Myocyte (in vitro differentiated cells): ENCODE measurements at places on chromosomes 6 and 20.

DNA sequence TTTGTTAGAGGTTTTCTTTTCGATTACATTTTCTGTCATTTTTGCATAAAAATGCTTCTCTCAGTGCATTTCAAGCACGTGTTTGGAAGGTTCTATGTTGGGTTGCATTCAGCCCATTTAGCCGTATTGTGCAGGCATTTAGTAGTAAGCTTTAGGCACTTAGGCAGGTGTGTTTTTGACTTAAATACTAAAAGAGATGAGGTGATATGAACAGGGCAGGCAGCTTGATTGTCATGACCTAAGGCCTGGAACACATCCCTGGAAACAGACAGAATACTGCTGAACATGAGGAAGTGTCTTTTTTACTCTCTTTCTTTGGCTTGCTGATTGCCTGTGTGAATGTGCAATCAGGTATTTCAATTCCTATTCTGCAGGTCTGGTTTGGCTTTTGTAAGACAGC lies 610.5 kb upstream of the MAN1A1 start:
- DNase-seq, result no peak

DNA sequence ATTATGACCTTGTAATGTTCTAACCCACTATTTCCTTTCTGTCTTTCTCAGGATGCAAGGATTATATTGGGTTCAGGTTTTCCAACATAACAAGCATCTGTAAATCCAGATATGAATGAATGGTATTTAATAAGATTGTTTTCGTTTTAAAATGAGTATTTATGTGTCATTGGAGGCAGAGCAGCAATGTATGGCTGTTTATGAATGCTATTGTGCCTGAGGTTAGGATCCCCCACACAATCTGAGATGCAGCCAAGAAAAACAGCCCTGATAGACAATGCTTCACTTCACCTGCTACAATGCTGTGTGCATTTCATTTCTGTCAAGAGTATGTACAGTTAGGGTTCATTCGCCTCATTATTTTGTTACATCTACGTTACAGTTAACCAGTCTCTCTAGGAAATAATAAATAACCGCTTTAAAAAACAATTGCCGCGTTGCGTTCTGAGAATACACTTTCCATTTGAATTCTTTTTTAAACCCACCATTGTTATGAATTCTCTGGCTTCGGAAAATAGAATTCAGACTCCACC lies 19.6 kb downstream of the TFAP2A start:
- no peak for DNase-seq

DNA sequence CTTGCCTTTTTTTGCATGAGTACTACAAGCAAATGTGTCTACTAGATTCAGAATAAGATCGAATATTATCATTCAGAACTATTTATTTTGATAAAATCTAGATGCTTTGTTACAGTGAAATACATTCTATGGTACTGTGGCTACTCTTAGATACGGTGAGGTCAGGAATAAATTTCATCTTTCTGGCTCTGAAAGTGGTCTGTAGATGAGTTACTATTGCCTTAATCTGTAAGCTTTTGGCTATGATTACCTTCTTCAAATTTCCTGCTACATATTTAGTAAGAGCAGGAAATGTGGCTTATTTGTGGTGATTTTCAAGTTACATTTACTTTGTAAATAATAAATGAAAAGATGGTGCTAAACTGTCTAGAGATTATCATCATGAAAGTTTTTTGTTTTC lies 50.0 kb downstream of the SCAF8 start:
- no peak for DNase-seq

DNA sequence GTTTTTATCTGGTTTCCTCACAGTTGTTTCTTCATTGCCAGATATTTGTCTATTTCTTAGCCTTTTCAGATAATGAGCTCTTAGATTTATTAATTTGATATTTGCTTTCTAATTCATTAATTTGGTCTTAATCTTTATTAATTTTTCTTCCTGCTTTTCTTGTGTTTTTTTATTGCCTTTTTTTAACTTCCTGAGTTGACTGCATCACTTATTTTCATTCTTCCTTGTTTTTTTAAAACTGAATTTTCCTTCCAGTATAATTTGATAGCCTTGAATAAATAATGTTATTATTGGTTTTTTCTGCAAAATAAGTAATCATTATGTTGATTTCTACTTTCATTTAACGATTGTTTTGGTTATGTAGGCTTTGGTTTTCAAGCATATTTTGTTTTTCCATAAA lies 91.5 kb downstream of the RNF144B start:
- no peak for DNase-seq

- no peak for DNase-seq
Observed at GRCh38 chr20:19565736-19566135, 192.3 kb upstream of the RIN2 start.

DNA sequence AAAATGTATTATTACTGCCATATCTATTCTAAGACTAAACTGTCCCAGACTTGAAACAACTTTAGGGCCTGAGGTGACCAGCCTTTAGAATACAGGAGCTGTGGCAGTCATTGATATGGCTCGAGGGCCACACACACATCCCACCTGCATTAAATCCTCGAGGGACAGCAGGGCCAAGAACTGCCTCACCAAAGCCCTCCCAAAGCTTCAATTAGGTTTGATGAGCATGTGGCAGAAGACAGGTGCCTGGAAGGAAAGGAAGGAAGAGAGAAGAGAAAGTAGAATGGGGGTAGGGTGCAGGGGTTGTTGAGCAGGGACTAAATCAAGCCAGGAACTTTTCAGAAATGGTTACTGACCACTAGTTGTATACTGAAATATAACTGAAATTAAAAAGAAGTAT lies 115.0 kb downstream of the PDSS2 start:
- peak; percentile 5 for DNase-seq

DNA sequence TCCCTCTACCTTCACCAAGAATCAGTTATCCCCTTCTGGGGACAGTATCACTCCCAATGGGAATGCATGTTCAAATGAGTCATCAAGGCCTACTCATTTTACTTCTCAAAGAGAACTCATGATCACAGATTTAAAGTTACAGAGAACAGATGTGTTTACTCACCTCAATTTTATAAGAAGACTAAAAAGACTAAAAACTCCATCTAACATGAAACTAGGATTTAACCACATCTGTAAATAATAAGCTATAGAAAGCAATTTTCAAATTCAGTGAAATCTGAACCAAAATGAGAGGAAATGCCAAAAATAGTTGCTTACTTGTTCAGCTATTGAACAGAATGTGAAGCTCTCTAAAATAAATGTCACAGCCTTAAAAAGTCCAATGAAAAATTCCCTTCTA lies 300.1 kb upstream of the KCNQ5 start:
- peak; percentile 39 for DNase-seq

GRCh38 chr20:38651154-38651553 lies 49.5 kb downstream of the ARHGAP40 start:
- DNase-seq, result no peak

DNA sequence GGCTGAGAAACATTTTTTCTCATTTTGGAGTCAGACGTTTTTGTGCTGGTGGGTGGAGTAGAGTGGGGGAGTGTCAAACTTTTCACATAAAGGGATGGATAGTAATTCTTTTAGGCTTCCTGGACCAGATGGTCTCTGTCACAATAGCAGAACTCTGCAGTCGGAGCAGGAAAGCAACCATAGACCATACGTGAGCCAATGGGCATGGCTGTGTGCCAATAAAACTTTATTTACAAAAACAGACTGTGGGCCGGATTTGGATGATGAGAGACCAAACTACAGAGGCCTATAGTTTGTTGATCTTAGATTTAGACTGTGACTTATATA lies 70.8 kb upstream of the SLC22A23 start:
- DNase-seq, result no peak

- peak; percentile 70 for DNase-seq
Observed at GRCh38 chr6:43771210-43771857, 1.3 kb downstream of the VEGFA start.

DNA sequence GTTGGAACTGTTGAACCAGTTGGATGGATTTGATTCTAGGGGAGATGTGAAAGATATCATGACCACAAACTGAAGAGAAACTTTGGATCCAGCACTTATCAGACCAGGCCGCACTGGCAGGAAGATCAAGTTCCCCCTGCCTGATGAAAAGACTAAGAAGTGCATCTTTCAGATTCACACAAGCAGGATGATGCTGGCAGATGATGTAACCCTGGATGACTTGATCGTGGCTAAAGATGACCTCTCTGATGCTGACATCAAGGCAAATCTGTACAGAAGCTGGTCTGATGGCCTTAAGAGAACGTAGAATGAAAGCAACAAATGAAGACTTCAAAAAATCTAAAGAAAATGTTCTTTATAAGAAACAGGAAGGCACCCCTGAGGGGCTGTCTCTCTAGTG lies 72.8 kb upstream of the CDYL start:
- DNase-seq, result no peak

DNA sequence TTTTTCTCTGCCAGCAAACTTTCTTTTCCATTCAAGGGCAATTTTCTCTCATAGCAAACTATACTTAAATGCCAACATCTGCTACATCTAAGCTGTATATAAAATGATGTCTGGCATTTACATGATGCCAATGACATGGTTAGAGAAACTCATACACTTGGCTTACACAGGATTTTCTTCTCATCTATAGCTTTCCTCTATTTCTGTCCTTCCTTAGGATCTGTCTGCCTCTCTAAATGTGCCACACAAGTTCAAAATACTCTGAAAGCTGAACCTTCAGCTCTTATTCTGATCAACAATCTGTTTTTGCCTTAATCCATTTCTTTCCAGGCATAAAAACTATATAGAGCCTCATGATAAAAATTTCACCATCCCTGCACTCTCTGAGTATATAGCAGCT lies 290.9 kb upstream of the RNF217 start:
- DNase-seq, result no peak

DNA sequence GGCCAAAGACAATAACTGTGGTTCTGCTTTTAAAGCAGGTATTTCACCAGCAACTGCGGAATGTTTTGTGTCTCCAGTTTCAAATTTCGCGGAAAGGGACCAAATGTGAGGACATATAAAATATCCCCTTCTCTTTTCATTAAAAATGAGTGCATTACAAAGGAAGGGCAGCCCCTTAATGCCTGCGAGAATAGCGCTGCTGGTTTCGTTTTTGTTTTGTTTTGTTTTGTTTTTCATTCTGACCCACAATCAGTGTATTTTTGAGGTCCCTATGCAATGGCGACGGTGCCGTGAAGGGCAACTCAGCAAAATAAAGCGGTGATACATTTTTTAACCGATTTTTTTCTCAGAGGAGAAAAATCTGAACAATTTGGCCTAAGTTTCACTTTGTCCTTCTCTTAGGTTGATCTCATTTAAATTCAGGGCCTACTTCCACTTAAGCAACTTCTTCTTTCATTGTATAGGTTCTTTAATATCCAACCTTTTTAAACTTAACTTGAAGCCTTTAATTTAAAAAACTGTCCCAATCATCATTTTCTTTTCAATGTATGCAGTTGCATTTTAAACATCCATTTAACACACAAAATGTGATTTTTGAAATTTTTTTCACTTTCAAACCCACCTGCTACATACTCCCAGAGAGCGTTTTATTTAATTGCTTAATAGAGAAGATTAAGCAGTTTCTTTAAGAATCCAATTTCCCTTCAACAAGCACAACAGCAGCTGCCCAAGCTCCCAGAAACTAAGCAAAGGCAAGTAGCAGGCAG lies 2.9 kb upstream of the HIVEP2 start:
- no peak for DNase-seq

GRCh38 chr6:144909753-144910285 lies 624.7 kb downstream of the UTRN start:
- no peak for DNase-seq

DNA sequence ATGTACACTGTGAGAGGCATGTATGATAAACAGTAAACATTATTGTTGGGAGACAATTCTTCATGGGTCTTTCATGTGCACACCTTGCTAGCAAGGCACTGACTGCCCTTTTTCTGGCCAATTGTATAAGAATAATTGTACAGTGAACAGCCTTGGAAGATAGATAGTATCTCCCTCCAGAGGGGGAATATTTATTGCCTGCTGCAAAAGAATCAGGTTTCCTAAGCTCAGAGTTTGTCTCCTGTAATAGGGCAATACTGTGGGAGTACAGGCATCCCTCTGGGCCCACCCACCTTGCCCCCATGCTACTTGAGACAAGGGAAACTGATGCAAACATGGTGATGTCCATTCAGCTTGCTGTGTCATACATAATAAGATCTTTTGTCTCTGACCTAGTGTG lies 442.2 kb downstream of the HDGFL1 start:
- no peak for DNase-seq

DNA sequence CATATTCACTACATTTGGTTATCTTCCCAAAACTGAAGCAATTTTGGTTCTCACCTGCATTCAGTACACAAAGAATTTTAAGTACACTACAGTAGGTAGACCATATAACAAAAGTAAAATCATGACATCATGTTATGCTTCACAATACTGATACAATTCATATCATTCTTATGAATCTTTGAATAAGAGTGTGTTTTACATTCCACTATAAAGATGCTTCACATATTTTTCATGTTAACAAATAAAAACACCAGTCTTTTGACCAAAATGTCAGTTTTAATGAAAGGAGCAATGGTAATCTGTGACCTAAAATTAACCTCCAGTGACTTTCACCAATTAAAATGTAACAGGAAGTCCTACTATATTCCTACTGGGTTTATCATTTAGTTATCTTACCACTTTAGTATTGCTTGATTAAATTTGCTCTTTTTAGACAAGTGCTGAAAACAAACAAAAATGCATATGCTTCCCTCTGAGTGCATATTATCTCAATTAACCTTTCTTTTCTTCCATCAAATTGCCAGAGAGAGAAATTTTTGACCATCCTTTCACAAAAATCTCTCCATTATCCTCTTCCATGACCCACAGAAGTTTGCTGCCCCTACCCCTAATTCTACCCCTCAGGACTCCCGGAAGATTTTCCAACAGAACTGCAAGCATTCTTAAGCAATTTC lies 49.3 kb downstream of the PHIP start:
- DNase-seq, result no peak

- DNase-seq, result no peak
Observed at GRCh38 chr20:62667530-62668440, 25.5 kb downstream of the SLCO4A1 start.

- peak; percentile 55 for DNase-seq
Observed at GRCh38 chr6:144922120-144922722, 637.1 kb downstream of the UTRN start.

DNA sequence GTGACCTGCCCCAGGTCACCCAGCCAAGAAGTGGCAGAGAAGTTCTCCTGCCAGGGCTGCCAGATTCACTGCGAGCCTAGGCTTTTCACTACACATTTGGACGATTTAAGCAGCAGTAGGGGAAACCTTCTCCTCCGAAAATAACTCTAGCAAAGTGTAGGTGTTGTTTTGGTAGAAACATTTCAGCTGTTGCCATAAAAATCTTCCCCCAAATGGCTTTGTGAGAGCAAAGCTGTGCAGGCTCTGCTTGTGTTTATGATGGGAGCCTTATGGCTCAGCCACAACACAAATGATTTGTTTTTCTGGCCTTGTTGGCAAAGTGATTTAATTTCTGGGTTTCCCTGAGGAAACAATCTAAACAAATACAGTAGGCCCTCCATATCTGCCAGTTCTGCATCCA lies 81.8 kb downstream of the PLCB4 start:
- no peak for DNase-seq

DNA sequence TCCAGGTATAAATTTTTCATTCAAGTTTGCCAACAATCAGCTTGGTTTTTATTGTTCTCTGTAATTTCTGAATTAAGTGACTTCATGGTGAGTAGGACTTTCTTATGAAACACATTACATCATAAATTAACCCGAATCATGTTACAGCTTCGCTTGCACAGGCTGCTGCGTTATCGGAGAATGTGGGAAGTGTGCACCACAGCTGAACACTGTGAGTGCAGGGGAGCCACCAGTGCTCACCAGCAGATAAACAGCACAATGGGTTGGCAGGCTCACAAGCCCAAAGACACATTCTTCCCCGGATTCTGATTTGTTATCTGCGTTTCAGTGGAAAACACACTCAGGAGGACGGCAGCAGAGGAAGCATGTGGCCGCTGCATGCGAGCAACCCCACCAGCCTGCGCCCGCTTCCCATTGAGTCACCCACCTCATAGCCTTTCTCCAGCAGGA lies 121.1 kb downstream of the GMDS start:
- DNase-seq, result no peak
